ENCODE measurements at places on chromosomes 6 and 20.

GRCh38 chr6:132612449-132613108, 11.5 kb downstream of the TAAR2 start:
- no peak for DNase-seq

DNA sequence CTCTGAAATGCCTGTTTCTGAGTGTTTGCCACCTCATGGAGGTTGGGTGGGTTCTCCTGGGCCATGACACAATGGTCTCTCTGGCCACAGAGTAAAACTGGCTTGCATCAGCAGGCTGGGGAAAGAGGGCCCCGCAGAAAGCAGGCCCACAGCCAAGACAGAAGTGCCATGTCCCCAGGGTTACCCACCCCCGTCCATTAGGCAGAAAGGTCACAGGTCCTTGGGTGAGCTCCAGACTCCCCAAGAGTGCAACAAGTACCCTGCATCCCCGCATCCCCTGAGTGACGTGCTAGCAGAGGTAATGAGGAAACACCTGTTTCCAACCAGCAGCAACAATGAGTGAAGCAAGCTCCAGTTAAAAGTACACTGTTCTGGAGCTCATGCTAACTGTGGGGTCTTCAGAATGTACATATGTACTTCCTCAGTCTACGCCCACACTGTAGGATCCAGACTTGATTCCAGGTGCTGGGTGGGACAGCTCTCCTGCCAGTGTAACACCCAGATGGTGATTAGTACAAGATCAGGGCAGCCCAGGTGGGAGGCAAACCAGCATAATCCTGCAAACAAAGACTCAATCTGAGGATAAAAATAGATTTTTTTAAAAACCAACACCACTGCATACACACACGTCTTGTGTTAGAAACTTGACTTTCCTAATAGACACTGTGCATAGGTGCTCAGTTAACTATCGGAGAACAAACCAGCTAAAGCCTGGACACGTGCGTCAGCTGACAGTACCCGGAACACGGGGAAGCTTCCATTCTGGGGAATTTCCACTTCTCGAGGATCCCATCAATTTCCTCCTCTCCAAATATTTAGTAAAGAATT, 31.5 kb downstream of the RRBP1 start:
- no peak for DNase-seq

DNA sequence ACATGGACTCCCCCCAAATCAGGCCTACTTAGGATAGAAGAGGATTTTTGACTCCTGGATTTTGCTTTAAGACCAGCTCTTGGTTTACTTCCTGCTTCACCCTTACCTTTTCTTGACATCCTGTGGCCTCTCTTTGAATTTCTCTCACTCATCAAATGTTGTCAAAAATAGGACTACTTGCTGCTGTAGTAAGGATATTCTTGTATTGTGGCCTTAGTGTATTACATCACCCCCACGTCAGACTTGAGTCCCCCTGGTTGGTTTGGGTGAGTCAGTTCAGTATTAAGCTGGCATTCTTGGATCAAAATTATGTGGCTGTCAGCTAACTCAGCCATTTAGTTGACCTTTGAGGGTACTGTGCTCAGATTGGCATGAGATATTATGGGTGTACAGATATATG, 1.1 kb downstream of the TPX2 start:
- DNase-seq, result no peak

GRCh38 chr6:28940294-28940857, 16.6 kb upstream of the TRIM27 start:
- no peak for DNase-seq

DNA sequence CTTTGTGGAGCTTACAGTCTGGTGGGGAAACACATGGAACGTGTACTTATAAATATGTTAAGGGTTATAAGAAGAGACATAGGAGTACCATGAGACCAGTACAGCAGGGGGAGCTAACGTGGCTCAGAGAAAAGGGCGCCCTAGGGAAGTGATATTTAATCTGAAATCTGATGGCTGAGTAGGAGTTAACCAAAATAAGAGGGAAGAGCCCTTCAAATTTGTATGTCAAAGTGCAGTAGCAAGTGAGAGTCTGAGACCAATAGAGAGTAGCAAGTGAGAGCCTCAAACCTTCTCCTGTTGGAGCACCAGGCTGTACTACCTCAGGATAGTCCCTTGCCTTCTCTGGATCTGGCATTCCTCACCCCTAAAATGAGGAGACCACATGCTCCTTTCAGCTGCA, 6.1 kb upstream of the PKIG start:
- no peak for DNase-seq

DNA sequence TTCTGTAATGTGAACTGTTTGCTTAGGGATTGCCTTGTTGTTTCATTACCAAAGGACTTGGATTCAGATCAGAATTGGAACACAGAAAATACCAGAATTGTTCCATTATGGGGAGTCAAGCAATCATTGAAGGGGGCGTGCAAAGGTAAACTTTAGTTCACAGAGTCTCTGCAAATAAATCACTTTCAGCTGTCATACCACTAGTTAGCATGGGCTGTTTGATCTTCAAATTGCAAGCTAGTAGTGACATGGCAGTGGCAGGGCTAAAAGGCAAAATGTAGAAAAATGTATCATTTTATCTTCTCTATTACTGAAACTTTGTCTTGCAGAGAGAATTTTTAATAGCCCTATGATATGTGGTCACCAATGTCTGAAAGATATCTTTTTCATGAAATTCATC, 483.2 kb upstream of the NRSN1 start:
- DNase-seq, result no peak

DNA sequence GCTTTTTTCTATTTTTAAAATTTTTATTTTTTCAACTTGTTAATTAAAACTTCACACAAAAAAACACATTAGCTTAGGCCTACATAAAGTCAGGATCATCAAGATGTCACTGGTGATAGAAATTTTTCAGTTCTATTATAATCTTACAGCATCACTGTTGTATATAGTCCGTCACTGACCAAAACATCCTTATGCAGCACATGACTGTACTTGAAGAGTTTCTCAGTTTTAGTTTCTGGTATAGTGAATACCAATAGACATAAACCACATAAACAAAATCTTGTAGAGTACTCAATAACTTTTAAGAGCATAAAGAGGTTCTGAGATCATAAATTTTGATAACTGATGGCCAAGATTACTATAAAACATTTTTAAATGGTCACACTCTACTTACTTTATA, 71.8 kb downstream of the ASCC3 start:
- DNase-seq, result no peak

GRCh38 chr6:62523630-62524029, 237.6 kb upstream of the KHDRBS2 start:
- DNase-seq, result no peak

- no peak for DNase-seq
Observed at GRCh38 chr6:42460883-42461282, 9.2 kb upstream of the TRERF1 start.

DNA sequence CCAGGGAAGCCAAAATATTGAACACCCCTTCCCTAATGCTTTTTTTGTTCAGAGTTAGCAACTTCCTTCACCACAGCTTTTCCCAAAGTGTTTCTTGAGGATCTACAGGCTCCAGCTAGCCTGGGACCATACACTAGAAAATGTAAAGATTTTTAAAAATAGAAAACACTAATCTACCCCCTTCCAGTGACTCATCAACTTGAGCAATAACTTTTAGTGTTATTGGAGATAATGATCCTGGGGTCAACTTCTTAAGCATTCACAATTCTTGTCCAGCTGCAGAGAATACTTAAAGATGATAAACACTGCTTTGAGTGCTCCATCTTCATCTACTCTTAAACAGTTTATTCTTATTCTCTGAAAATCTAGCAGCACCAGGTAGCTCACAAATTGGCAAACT, 131.6 kb downstream of the COL9A1 start:
- no peak for DNase-seq

All from stimulated activated CD8-positive, alpha-beta memory T cell treated with anti-CD3 and anti-CD28 coated beads, Interleukin-4, amount 100 ng/mL, for 1 hour (primary cell).